ENCODE measurements at places on chromosomes 2 and 18.

GRCh38 chr2:105038383-105039061 lies 653 bp downstream of the MRPS9 start:
- DNase-seq: peak; percentile 19

GRCh38 chr2:41869542-41870264 lies 178.1 kb upstream of the PKDCC start:
- no peak for DNase-seq

DNA sequence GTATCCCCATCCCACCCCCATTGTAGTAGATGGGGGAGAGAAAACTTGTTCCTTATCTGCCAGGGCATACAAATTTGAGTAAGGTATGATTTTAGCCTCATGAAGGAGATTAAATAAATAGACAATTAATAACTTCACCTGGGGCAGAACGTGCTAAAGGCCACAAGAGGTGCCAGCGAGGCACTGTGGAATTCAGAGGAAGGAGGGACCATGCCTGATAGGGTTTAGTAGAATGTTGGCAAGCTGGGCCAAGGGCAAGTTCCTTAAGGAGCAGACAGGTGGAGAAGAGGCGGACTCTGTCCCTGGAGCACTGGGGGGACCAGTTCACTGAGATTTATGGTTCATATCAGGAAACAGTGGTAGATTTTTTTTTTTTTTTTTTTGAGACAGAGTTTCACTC lies 22.5 kb downstream of the STAMBP start:
- no peak for DNase-seq

GRCh38 chr2:170742896-170743529 lies 27.2 kb upstream of the ERICH2 start:
- no peak for DNase-seq

GRCh38 chr2:224682134-224682533 lies 34.0 kb downstream of the CCDC195 start:
- DNase-seq: no peak

- peak; percentile 52 for DNase-seq
Measured at GRCh38 chr18:75548353-75548905, 120.9 kb upstream of the SMIM21 start.

DNA sequence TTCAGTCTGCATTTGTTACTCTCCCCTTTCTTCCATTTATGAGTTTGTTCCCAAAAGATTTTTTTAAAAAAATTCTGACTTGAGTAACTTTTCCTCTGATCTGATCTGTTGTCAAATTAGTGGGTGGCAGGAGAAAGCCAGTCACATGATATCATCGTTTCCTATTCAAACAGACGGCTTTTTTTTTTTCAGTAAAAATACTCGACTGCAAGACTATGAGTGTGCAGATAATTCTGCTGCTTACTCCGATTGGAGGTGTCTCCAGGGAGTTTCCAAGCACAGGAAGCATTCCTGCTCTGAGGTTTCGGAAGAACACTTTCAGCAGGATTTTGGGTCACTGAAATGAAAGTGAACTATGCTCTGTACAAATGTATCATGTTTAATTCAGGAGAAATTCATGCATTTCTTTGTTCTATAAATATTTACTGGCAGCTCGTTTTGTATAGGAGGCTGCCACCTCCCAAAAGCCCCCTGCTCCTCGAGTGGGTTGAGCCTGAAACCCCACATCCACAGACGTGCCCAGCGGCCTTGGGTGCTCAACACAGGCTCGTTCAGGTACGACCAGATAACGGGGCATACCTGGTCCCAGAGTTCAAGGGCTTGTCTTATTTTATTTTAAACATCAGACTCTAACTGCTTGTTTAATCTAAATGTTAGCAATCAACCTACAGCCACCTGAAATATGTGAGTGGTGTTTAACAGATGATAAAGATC lies 126.9 kb upstream of the ZNF516 start:
- DNase-seq: peak; percentile 79

DNA sequence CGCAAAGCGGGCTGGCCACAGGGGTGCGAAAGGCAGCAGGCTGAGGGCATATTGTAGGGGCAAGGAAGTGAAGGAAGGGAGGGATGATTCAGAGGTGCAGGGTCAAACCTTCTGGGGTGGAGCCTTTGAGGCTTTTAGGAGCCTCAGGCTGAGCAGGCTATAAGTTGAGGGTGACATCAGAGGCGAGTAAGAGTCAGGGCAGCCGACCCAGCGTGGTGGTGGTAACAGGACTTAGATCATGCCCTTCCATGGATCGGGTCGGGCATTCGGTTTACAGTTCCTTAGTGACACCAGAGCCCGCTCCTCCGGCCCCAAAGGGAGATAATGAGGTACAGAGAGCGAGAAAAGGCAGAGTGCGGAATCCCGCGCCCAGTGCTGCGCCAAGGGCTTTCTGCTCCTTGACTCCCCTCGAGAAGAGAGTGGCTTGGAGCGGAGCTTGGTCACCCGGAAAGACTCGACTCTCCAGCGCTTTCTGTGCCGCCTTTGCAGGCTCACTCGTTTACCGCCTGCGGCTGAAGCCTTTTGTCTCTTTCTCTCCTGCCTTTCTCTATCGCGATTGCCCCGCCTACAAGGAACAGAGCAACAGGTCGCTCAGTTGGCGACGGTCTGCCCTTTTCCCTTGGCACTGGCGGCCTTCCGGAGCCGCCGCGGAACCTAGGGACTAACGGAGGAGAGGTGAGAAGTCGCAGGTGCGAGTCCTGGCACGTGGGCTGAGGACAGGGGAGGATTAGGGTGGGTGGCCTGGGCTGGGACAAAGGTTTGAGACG lies 720 bp downstream of the LBX2 start:
- DNase-seq: no peak

- DNase-seq: no peak
Measured at GRCh38 chr2:195368249-195369217, 288.5 kb upstream of the SLC39A10 start.

DNA sequence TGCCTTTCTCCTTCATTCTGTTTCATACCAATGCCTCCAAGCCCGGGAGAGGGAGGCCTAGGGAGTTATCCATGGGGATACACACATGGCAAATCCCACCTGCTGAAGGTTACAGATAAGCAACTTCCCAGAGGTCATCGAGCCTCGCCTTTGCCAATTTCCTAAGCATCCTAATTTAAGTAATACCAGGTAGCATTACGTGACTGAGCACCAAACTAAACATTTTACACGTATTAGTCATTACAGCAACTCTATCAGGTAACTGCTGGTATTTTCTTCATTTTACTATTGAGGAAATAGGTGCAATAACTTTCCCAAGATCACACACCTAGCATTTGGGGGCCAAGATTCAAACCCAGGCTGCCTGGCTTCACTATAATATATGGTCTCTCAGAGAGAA lies 30.1 kb upstream of the BZW1 start:
- DNase-seq: no peak

DNA sequence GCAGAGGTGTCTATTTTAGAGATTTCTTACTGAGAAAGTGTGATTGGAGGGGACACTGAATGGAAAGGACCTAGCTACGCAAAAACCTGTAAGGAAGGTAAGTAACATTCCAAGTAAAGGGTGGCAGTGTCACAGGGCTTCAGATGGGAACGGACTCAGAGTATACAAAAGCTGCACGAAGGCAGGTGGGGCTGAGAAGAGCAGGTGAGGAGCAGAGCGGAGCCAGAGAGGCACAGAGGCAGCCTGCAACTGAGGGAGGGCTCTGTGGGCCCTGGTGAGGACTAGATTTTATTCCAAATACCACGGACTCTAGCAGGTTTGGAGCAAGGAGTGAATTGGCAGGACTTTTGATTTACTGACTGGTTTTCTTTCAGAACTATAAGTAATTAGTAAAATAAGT lies 331.3 kb upstream of the PKDCC start:
- DNase-seq: peak; percentile 74

DNA sequence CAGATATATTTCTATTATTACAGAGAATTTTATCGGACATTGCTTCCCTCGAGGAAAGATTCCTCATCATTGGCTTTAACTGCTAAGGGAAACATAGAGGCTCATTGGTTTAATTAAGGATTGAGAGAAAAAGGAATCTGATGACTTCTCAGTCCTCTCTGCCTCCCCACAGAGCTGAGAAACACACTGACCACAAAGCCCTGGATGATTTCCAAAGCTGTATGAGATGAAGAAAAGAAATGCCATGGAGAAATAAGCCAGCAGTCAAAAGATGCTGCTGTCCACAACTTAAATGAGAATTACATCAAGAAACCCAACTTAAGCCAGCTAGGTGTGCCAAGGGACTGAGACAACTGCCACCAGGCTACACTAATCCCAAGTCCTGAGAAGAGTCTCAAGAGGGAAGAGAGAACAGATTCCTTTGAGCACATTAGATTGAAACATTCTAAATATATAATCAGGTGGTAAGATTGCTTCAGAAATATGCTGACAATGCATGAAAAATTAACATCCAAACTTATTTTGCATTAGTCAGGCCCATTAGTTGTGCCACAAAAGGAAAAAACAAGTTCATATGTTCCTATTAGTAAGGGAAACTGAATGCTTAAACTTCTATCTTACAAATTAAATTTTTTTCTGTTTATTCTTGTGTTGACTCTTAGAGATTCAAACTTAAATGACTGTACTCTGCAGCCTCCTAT lies 308.1 kb upstream of the CYRIA start:
- no peak for DNase-seq

DNA sequence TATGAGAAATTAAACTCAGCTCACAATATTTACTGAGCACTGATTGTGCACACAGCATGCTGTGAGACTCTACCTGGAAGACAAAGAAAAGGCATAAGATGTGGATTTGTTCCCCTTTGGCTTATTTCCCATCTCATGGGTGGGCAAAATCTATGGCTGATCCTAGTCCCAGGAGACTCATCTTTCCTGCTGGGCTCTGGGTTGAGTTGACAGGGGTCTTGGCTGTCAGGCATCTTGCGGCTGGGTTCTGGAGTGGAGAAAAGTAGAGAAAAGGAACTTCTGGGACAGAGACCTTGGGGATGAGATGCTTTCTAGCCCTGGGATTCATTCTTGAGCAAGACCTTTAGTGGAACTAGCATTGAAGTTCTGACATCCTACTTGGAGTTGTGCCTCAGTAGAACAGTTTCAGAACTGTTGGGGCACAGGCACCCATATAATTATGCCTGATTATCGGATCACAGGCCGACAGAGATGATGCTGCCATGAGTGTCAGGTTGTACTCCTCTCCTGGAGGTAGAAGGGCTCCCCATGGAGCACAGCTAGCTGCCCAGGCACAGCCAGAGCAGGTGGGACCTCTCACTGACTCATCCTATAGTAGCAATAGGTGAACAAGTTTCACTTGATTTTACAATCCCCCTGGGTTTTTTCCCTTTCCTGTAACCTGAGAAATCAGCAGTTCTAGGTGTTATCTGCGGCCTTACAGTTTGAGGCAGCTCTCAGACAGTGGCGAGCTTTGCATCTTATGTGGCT lies 260.9 kb downstream of the CYRIA start:
- no peak for DNase-seq

GRCh38 chr2:220857368-220857767 lies 714.7 kb downstream of the EPHA4 start:
- DNase-seq: no peak

DNA sequence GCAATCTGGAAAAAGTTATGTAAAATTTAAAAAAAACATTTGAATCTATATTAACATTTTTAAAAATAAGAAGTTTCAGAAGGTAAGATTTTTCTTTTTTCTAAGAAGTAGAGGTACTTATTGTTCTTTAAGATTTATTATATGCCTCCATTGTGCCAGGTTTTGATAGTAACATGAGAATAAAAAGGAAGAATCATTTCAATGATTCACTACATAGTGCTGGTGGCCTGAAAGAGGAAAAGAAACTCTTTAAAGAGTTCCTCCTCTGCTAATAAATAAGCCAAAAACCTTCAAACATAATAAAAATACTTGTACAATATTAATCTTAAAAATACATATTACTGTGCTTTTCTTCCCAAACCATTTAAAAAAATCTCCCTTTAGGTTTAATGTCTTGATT lies 69.0 kb downstream of the ANKRD44 start:
- no peak for DNase-seq

GRCh38 chr2:239328351-239329191 lies 72.2 kb downstream of the HDAC4 start:
- no peak for DNase-seq

GRCh38 chr18:9025091-9025838 lies 77.2 kb upstream of the NDUFV2 start:
- DNase-seq: no peak

DNA sequence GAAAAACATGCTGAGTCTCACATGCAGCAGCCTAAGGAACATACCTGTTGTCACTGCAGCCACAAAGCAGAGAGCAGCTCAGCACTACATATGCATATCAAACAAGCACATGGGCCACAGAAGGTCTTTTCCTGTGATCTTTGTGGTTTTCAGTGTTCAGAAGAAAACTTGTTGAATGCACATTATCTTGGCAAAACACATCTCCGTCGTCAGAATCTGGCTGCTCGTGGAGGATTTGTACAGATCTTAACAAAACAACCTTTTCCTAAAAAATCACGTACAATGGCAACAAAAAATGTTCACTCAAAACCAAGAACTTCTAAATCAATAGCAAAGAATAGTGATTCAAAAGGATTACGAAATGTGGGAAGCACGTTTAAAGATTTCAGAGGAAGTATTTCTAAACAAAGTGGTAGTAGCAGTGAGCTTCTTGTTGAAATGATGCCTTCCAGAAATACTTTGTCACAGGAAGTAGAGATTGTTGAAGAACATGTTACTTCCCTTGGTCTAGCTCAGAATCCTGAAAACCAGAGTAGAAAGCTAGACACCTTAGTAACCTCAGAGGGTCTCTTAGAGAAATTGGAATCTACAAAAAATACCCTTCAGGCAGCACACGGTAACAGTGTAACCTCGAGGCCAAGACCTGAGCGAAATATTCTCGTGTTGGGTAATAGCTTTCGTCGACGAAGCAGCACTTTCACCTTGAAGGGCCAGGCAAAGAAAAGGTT lies 34.1 kb downstream of the ZNF407 start:
- DNase-seq: no peak

- DNase-seq: no peak
Measured at GRCh38 chr2:26465981-26466471, 11.9 kb downstream of the OTOF start.

GRCh38 chr2:108635630-108636354 lies 83.5 kb upstream of the RANBP2 start:
- no peak for DNase-seq

GRCh38 chr2:203631068-203631757 lies 75.2 kb upstream of the CD28 start:
- no peak for DNase-seq

GRCh38 chr18:8750954-8751415 lies 45.6 kb downstream of the MTCL1 start:
- no peak for DNase-seq

- DNase-seq: no peak
Measured at GRCh38 chr2:39069136-39069515, 51.7 kb downstream of the SOS1 start.

DNA sequence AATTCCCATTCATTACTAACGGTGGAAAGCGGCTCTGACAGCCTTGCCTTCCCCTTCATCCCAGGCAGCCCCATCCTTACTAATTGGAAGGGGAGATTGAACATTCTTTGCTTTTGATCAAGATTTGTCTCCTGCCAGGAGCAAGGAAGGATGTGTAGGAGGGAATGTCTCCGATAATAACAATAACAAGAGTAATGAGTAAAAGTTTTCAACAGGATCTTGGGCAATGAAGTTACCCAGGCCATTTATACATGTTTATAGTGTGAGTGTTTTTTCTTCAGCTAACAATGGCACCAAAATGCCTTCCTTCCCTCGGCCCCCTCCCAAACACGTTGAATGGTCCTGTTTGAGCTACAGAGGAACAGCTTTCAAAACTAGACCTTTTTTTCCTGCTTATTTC lies 83.8 kb downstream of the GATA6 start:
- DNase-seq: no peak
